ENCODE measurements at places on chromosomes 6 and 20. TPM values are rescaled to one million over a fixed set of nuclear protein-coding genes. Genes with fewer than 3 reads are reported as not detected.
A peak's percentile ranks its signal among the peaks of the same experiment; 100 is the strongest.

GRCh38 chr20:44714701-44715498 is at the start of gene CCN5:
Gene CCN5 (plus strand): TSS chr20:44715369. CDS start chr20:44715391, 22 bp downstream.
- peak; percentile 81 for DNase-seq

GRCh38 chr6:104973404-104973803 is 16.5 kb downstream of the LIN28B start:
- DNase-seq = no peak

LY6G5B gene
- 18.4 TPM for total RNA-seq

C6orf62 gene
- 74.8 TPM for total RNA-seq

EHMT2 gene
- 25.0 TPM for total RNA-seq
